ENCODE measurements at places on chromosomes 7 and 10.

GRCh38 chr10:76177936-76178335, 746.5 kb downstream of the LRMDA start:
- DNase-seq, result no peak

GRCh38 chr7:142563470-142563869, 185.8 kb upstream of the PRSS1 start:
- DNase-seq, result no peak

- DNase-seq, result no peak
Measured at GRCh38 chr10:93204494-93205485, 131.1 kb downstream of the CYP26A1 start.

- DNase-seq, result no peak
Measured at GRCh38 chr10:17125206-17125893, 4.3 kb downstream of the CUBN start.

- DNase-seq, result no peak
Measured at GRCh38 chr7:127653396-127653795, 1.4 kb downstream of the SND1 start.
